ENCODE measurements at places on chromosomes 5 and 9.

DNA sequence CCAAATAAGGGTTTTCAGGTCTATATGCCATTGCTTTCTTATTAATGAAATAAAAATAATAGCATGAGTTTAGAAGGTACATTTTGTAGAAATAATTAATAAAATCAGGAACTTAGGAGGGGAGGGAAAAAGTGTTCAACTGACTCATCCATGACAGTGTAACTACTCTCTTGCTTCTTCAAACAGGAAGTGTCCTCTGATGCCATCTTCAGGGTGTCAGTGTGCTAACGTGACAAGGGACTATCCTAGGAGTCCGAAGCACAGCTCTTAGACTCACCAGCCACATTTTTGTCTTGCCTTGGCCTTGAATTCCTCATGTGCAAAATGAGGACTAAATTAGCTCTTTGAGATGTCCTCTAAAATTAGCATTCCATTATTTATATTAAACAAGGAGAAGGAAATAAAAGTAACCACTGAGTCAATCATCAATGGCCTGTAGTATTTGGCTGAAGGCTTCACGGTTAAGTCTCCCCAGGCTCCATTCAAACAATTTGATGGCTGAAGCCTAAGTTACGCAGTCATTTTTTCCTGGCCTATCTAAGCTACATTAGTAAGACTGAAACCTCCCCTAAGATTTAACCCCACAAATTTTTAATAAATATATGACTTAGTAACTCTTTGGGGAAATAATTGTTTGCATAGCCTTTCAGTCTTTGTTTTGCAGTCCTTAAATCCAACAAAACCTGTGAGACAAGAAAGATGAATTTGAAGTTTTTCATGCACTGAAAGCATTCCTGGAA, 151.1 kb downstream of the ARL15 start:
- DNase-seq, result no peak

- DNase-seq, result no peak
Measured at GRCh38 chr5:143311428-143311827, 92.1 kb downstream of the NR3C1 start.

DNA sequence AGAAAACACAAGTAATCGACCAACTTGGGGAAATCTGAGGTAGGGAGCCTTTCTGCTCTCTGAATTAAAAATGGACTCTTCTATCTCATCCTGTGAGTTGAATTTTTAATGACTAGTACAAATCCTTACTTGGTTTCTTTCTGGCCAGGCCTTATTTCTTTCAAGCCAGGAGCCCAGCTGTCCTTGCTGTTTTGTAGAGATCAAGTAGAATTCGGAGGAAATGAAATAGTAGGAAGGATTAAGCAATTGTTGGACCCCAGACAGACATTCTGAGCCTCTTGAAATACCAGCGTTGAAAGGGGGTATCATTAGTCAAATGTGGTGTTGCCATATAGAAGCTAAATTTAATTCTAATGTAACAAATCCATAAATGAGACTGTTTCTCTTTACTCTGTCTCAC, 53.7 kb upstream of the SMIM15 start:
- no peak for DNase-seq

DNA sequence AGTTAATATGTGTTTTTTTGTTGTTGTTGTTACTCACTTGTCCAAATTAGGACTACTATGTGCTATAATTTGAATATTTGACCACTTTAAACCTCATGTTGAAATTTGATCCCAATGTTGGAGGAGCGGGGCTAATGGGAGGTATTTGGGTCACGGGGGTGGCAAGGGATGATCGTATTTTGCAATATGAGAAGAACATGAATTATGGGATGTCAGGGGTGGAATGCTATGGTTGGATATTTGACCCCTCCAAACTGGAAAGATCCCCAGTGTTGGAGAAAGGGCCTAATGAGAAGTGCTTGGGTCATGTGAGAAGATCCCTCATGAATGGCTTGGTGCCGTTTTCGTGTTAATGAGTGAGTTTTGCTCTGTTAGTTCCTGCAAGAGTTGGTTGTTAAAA, 119.8 kb downstream of the NUDT12 start:
- no peak for DNase-seq

- no peak for DNase-seq
Measured at GRCh38 chr9:129544761-129545160, 76.1 kb downstream of the C9orf50 start.

GRCh38 chr9:12712532-12712931, 19.3 kb downstream of the TYRP1 start:
- no peak for DNase-seq

- no peak for DNase-seq
Measured at GRCh38 chr5:27140831-27141230, 102.4 kb upstream of the CDH9 start.

DNA sequence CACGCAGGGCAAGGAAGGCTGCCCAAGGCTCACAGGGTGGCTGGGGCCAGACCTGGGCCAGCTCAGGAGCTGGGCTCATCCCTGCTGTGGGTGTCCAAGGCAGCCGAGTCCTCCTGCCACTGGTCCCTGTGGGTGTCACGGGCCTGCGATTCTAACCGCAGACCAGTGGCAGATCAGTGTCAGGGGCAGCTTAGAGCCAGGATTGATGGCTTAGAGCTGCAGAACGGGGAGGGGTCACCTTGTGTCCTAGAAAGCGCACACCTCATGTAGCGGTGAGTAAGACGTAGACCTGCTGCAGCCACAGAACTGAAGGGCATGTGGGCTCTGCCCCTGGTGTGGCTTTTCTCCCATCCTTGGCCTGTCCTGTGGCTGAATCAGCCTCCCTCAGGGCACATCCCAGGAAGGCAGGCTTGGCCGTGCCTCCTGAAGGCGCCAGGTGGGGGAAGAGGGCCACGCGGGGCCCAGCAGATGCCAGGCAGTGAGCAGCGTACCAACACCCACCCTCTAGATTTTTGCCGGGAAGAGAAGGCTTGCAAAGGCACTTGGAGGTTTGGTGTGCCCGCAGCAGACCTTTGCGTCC, 78.3 kb upstream of the FCN2 start:
- no peak for DNase-seq

DNA sequence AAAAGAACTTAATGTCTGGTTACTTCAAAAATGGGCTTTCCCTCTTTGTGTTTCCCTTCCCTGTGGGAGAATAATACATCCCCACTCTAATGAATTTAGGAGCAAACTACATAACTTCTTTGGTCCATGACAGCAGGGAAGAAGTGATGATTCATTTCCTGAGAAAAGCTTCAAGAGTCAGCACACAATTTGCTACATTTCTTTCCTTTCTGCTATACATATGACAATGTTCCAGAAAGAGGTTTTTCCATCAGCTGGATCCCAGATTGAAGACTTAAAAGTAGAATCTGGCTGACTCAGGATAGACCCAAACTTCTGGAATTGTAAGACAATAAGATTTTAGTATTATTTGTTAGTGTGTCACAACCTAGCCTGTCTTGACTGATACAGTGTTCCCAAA, 126.1 kb downstream of the DRD1 start:
- no peak for DNase-seq

- DNase-seq, result no peak
Measured at GRCh38 chr5:142133330-142134206, 25.0 kb downstream of the NDFIP1 start.

DNA sequence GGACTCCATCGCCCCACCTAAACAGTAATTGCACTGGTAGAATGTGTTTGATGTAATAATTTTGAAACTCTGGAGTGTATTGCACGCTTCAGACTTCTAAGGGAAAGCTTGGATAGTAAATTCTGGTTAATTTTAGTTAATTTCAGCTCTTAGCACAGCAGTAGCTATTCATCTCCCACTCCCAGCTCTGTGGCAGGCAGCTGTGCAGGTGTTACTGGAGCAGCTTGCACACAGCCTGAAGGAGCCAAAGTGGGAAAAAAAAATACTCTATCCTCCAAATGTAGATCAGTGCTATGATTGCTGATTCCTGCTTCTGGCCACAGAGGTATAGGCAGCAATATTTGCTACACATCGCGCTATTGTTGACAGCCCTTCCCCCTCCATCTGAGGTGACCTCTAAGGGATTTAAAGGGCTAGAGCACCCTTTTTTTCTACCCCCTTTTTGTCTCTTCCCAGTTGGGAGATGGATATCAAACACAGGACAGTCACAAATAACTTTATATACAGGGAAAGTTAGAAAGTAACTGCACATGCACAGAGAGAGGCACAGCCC, 97.4 kb downstream of the KCTD16 start:
- DNase-seq, result no peak

GRCh38 chr5:111447822-111448221, 64.5 kb downstream of the STARD4 start:
- no peak for DNase-seq

DNA sequence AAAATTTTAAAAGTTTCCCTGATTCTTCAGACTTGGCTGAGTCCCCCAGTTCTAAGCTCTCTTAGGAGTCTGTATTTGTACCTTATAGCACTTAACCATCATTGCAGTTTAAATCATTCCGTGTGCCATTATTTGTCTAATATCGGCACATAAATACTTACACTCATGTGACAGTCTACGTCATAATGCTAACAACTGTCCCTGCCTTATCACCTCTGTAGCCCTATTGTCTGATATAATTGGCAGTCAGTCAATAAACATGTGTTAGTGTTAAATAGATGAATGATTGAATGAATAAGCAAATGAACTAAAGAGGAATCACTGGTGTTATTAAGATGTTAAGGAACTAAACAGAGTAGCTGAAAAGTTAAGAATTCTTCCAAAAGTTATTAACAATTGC, 287.8 kb downstream of the EBF1 start:
- DNase-seq, result no peak

DNA sequence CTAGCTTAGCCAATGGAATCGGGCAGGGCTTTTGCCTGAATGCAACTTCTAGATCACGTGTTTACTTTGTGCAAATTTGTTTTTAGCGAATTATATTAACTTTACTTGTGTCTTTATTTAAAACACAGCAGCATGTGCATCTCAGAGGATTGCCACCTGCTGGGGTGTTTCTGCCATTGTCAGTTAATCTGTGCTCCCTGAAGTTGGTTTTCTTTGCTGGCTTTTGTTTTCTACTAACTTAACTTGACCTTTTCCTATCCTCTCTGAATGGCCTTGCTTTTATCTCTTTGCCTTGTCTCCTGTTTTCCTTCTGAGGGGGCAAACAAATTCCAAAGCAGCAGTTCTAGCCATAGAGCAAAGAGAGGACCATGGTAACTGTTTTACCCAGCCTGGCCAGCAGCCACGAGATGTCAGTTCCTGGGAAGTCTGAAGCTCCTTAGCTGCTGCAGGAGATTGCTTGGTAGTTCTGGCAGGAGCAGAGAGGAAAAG, 67.6 kb downstream of the ARHGEF28 start:
- no peak for DNase-seq

DNA sequence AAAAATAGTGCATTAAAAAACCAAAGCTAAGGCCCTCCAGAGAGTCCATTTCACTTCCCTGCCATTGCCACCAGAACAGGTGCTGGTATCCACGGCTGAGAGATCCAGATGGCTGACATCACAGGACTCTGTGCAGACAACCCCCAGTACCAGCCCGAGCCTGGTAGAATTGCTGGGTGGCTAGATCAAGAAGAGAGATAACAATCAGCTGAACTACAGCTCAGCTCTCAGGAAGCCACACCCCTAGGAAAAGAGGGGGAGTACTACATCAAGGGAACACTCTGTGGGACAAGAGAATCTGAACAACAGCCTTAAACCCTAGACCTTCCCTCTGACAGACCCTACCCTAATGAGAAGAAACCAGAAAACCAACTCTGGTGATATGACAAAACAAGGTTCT, 73.8 kb upstream of the SLIT3 start:
- DNase-seq, result no peak

DNA sequence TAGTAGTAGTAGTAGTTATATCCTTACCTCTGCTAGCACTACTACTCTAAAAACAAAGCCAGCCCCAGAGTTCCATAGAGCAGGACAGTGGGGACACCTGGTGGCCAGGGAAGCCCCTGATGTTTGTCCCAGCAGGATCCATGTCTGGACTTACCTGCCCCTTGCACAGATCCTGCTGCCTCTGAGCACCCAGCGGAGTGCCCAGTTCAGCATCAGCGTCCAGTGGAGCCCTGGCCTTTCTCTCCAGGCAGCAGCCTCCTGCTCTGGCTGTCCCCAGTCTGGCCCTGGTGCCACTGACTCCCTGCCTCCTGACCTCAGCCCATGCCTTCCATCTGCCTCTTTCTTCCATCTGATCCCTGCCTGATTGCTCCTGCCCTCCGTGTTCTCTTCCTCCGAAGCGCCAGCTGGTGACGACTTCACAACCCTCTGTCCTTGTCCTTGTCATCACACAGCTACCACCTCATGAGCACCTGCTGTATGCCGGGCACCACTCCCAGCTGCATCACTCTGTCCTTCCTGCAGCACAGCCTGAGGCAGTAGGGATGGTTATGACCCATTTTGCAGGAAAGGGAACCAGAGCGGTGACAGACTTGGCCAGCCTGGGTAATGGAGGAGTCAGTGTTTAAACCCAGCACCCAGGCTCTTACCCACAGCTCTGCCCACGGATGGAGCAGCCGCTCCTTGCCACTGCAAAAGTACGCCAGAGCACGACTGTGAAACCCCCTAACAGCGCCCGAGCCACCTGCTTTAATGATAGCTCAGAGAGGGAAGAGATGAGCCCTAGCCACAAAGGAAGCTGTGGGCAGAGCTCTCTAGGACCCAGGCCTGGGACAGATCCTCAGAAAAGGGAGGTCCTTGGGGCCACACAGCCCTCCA, 11.5 kb downstream of the SARDH start:
- DNase-seq, result peak; percentile 38

Data from stimulated activated CD8-positive, alpha-beta memory T cell treated with anti-CD3 and anti-CD28 coated beads, Interleukin-7, amount 100 ng/mL, for 4 hours (primary cell).